Mammary epithelial cell (primary cell): ENCODE measurements at places on chromosomes 3 and 15. TPM values are rescaled to one million over a fixed set of nuclear protein-coding genes. Genes with fewer than 3 reads are reported as not detected.

DNA sequence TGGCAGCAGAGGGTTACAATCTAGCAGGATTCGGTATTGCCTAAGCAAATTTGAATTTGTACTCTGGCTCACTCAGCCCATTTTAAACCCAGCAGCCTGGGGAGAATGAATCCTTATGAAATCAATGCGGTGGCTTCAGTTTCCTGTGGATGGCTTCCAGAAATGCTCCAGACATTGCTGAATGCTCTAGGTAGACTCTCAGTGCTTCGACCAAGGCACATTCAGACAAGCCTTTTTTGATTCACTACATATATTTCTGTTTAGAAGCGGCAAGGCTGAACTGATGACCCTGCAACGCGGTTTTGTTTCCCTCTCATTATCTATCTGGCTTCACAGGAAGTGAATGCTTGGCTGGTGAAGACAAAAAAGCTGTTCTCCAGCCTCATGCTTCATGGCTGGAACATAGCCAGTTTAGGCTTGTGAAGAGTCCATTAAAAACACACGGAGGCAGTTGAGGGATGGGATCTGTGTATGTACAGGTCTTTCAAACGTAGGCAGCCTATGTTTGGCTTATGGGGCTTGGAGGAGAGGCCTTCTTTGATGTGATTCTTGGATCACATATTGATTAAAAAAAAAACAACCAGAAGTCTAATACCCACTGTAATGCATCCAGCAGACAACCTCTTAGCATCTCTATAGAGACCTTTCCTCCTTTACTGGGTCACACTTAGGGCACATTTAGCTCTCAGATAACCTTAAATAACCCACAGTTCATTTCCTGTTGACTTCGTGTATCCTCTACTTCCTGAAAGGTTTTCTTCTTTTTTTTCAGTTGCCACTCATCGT lies 400.2 kb upstream of the TBL1XR1 start:
- peak; percentile 91 for DNase-seq

- no peak for DNase-seq
Observed at GRCh38 chr15:86403221-86403620, 323.6 kb downstream of the AGBL1 start.

GRCh38 chr3:53101956-53102355 lies 28.3 kb downstream of the RFT1 start:
- DNase-seq, result no peak

DNA sequence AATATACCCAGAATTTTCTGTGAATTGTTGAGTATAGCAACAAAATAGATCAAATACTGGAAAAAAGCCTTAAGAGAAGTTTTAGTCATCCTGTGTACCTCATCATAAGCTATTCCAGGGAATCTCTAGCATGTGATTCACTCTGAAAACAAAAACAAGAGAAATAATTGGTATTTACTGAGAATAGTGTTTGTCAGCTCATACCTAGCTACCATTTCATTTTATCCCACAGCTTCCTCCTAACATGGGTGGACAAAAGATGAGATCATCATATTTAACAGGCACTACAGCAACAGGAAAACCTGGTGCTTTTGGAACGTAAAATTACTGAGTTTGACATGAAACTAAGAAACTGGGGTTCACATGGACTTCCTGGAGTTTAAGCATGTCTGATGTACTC lies 753.5 kb upstream of the NECTIN3 start:
- DNase-seq, result no peak

DNA sequence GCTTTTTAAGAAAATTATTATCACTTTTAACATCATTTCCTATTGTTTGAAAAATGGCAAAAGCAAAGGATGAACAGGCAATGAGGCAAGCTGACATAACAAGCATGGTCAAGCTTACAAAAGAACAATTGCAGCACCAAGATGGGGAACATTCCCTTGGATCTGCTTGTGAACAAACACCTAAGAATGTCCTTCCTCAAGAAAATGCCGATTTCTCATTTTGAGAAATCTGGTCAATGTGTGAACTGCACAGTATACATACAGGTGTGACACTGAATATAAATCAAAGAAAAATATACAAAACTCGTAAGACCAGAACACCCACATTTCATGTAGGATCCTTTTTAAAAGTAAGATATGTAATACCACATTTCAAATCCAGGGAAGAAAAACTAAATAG lies 58.9 kb downstream of the LRRFIP2 start:
- no peak for DNase-seq

DNA sequence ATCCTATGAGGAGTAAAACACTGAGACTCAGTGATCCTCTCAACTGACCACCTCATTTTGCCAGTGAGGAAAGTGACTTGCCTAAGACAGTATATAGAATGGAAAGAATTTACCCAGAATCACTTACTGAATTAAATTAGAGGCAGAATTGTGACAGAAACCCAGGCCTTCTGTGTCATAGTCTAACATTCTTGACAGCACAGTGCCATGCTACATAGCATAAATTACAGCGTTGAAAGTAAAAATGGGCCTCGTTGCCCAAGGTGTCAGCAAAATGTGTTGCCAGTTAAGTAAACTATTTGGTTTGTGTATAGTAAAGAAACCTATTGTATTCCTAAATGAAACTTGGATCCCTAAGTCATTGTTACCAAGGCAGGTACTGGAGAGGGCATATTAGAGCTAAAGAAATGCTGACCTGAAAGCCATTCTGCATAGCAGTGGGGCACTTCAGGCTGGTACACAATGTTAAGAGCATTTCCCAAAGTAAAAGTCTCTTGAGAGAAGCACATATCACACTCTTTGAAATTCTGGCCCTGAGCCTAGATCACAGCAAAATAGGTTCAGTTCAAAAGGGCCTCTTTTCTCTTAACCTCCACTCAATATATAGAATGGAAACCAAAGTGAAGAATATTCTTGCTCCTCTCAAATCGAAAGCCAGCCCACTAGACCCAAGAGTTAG lies 53.8 kb downstream of the HMG20A start:
- no peak for DNase-seq

- no peak for DNase-seq
Observed at GRCh38 chr15:52394118-52394517, 98.5 kb upstream of the MYO5C start.

- DNase-seq, result no peak
Observed at GRCh38 chr3:86708893-86709292, 282.1 kb downstream of the VGLL3 start.

GRCh38 chr15:76994971-76995945 lies at the start of gene PSTPIP1:
Gene PSTPIP1, plus strand, starts transcription at chr15:76995126. Its CDS starts 448 bp downstream, at chr15:76995574.
- peak; percentile 43 for DNase-seq

DNA sequence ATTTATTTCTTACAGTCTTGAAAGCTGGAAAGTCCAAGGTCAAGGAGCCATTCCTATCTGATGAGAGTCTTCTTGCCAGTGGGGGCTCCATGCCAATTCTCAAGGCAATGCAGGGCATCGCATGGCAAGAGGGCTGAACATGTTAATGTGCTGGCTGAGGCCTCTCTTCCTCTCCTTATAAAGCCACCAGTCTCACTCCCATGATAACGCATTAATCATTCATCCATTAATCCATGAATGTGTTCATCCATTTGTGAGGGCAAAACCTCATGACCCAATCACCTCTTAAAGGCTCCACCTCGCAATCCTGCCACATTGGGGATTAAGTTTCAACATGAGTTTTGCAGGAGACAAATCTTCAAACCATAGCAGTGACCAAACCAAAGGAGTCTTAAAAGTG lies 118.3 kb downstream of the PROS1 start:
- no peak for DNase-seq

GRCh38 chr15:64851503-64851840 lies 9.8 kb downstream of the PLEKHO2 start:
- no peak for DNase-seq

GRCh38 chr15:49863431-49864224 lies 242.8 kb downstream of the DTWD1 start:
- DNase-seq, result peak; percentile 84

DNA sequence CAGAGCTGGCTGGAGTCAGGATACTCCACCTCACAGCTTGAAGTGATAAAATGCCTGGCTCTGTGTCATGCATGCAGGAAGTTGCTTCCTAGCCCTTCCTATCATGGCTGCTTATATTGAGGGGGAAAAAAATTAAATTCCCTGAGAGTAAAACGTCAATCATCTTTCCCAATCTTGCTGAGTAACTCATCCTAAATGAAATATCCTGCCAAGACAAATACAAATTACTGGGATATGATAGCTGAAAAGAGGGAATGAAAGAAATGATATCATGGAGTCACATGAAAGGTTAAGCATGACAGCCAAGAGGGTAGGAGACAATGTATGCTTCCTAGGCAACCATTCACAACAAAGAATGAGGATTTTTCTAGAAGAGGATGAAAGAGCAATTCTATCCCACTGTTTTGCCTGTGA lies 110.6 kb downstream of the ABI3BP start:
- no peak for DNase-seq

DNA sequence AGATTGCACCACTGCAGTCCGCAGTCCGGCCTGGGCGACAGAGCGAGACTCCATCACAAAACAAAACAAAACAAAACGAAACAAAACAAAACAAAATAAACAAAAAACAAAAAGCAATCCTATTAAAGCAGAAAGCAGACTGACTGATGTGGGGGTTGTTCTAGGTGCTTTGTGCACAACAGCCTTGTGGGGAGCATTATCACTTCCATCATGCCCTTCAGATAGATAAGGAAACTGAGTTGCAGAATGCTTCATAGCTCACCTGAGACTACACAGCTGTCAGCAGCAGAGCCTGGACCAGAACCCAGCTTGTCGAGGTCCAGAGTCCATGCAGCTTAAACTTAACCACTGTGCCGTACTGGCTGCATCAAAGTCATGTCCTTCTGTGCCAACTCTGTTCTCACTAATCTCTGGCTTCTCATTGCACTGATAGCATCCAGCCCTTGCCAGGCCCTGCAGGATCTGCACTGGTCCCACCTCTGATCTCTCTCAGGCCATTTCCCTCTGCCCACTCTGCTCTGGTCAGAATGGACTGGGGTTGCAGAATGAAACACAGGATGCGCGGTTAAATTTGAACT lies 47.6 kb upstream of the MRPS22 start:
- no peak for DNase-seq

GRCh38 chr3:134361162-134361835 lies 12.9 kb downstream of the AMOTL2 start:
- no peak for DNase-seq

Gene KIF9
- polyA plus RNA-seq, result 6.4 TPM

Gene CACNA2D3
- polyA plus RNA-seq, result 0.05 TPM

Gene CKMT1A
- 94.3 TPM for polyA plus RNA-seq

Gene IL1RAP
- polyA plus RNA-seq, result 90.3 TPM

Gene CPNE9
- polyA plus RNA-seq, result not detected

Gene SMCO1
- polyA plus RNA-seq, result not detected

Gene MKRN2OS
- 5.3 TPM for polyA plus RNA-seq
